ENCODE measurements at places on chromosomes 3 and 15.

DNA sequence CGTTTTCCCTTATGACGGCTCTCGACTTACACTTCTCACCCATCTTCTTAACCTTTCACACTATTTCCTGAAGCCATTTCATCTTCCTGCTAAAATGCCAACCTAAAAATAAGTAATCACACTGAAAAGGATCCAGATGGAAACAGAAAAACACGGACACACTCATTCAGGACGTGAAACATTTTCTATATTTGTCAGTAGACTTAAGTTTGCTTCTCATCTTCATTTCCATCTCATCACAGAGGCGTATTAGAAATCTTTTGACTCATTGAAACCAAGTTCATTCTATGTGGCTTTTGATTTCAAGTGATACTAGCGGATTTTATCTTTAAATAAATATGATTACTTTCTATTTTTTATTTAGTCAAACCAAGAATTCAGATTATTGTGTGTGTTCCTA lies 27.4 kb upstream of the DLG1 start:
- no peak for DNase-seq

- DNase-seq: no peak
These were observed 26.4 kb downstream of the LNP1 start for GRCh38 chr3:100427699-100428098.

- no peak for DNase-seq
These were observed 408.2 kb upstream of the CBLB start for GRCh38 chr3:106276755-106277612.

- DNase-seq: no peak
These were observed 97.7 kb upstream of the TBC1D5 start for GRCh38 chr3:17840126-17840525.

DNA sequence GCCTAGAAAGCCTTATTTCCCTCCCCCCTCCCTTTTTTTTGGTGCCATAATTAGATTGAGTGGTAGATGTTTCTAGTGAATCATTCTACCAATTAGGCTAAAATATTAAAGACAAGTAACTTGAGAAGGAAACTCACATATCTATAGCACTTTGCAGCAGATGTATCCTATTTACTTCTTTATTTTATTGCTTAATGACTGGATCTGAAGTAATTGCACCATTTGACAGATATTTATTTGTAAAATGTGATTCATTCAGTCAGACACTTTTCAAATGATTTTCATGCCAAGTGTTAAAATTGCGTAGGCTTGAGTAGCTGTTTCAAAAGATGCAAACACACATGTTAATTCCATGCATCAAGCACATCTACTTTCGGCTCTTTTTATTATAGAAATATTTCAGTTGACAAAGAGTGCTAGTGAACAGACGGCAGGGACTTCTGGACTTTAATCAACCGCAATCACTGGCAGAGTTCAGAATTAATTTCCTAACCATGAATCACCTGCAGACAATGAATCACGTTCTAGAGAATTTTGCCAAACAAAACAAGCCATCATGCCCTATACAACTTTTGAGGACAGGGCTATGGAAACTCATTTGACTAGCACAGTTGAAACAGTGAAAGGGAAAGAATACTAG lies 636.8 kb downstream of the MECOM start:
- no peak for DNase-seq

DNA sequence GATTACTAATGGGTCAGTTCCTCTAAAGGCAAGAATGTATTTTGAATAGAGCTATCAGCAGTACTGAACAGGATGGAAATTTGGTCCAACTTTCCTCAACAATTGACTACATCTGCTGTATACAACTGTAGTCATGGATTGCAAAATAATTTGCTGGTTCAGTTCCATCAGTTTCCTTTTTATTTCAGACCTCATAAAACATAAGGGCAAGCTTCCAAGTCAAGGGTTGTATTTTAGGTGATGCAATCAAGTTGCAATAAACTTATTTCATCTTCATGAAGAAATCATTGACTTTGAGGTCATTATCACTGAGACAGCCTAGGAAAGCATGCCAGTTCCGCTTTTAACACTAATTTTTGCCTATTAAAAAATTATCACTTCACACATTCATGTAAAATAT lies 90.4 kb upstream of the TSEN2 start:
- DNase-seq: no peak

- DNase-seq: no peak
These were observed 85.4 kb downstream of the TIGIT start for GRCh38 chr3:114379266-114379665.

DNA sequence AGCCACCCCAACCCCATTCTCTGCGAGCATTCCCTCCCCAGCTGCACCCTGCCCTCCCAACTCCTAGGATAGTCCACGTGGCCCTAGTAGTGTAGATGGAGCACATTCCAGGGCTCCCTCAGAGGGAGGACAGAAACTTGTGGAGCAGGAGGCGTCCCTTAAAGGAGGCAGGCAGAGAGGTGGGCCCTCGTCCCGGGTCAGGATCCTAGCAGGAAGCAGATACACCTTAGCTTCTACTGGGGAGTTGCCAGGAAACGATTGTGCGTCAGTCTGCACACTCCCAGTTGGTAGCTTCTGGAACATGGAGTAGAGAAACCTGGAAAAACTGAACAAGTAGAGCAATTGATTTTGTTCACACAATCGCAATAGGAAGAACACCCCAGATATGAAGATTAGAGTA lies 43.9 kb upstream of the KLHL25 start:
- DNase-seq: no peak

GRCh38 chr3:38721207-38721772 lies 71.8 kb upstream of the SCN5A start:
- DNase-seq: no peak

DNA sequence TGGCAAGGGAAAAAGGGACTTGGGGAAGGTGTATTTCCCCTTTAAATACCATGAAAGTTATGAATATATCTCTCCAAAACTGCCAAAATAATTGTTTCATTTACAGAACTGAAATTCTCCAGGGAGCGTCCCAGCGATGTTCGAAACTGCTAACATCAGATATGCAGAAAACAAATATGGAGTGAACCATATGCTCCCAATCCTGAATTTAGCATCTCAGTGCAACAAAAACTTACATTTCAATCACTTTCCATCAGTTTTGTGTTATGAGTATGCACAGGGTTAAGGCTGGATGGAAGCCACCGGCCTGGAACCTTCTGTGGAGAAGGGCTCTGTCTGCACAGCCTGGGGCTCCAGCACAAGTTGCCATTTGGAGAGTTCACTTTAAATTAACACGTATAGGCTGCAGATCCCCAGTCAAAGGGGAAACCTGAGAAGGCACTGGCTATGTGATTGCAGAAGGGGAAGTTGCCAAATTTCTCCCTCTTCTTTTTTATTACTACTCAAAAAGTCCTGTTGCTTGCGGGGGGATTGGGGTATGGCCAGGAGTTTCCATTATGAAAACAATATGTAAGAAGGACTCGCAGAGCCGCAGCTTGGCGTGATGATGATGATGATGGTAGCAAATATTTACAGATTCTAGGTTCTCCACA lies 56.9 kb upstream of the FOXP1 start:
- no peak for DNase-seq

DNA sequence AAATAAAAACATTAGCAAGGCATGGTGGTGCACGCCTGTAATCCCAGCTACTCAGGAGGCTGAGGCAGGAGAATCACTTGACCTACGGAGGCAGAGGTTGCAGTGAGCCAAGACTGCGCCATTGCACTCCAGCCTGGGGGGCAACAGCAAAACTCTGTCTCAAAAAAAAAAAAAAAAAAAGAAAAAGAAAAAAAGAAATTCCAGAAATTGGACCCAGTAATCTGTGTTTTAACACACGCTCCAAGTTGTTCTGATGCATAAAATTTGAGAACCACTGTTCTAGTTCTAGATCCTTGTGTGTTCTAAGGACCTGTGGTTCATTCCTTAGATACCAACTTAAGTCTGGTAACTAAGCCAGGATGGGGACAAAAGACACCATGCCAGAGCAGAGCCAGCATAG lies 2.6 kb downstream of the PARP6 start:
- DNase-seq: no peak

DNA sequence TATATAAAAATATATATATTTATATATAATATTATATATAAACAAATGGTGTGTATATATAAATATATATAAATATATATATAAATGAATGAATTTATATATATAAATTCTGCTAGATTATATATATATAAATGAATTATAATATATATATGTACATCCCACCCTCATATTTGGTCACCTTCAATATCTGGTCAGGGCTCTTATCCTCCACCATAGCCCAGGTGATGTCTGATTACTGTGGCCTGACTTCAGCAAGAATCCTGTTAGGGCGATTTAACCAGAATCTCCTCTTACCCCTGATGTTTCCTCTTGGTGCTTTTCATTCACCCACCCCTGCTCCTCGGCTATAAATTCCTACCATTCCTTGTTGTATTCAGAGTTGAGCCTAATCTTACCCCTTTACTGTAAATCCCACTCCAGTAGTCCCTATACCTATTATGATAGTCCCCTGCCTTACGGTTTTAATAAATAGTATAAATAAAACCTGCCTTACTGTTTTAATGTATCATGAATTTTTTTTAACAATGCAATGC lies 439.6 kb downstream of the PLOD2 start:
- DNase-seq: no peak

GRCh38 chr3:168156479-168156878 lies 60.8 kb upstream of the GOLIM4 start:
- no peak for DNase-seq

DNA sequence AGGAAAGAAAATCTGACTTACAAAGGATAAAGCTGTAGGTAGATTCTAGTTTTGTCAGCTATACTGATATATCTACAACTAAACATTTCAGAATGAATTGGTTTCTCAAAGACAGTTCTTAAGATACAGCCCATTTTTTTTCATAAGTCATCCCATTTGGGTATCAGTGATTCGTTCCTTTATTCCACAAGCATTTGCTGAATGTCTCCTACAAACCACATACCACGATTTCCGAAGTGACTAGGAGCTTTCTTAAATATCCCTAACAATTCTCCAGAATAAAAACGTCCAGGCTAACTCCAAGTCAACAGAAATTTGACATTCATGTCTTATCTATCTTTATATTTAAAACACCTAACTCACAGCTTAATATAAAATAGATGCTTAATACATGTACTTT lies 59.8 kb downstream of the TP53BP1 start:
- no peak for DNase-seq

GRCh38 chr3:79361748-79362378 lies 405.9 kb downstream of the ROBO1 start:
- DNase-seq: no peak

- no peak for DNase-seq
These were observed 17.5 kb upstream of the PPIB start for GRCh38 chr15:64180235-64180824.

GRCh38 chr3:36688815-36689214 lies 75.5 kb downstream of the DCLK3 start:
- DNase-seq: no peak

- DNase-seq: no peak
These were observed 74.2 kb downstream of the TM4SF4 start for GRCh38 chr3:149548669-149549065.

GRCh38 chr3:52006017-52006819 lies 10.5 kb upstream of the RPL29 start:
- no peak for DNase-seq

- no peak for DNase-seq
These were observed 74.0 kb downstream of the MOBP start for GRCh38 chr3:39541442-39541841.

GRCh38 chr3:28171962-28172361 lies 69.5 kb upstream of the CMC1 start:
- no peak for DNase-seq

GRCh38 chr3:76768912-76769311 lies 271.0 kb upstream of the ROBO2 start:
- no peak for DNase-seq

DNA sequence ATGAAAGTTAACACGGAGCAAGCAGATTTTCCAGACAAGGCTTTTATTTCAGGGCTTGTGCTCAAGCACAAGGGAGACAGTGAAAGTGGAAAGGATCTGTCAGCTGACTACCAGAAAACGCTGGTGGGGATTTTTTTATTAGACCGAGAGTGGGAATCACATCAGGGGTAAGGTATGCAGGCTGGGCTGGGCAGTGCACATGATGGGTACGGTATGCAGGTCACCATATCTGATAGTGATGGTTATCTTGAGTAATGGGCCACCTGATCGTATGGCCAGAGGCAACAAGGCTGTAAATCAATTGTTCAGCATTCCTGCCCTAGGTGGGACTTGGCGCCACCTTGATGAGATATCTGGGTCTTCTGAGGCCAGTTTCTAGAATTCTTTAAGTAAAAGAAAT lies 36.9 kb upstream of the PIAS1 start:
- DNase-seq: no peak

DNA sequence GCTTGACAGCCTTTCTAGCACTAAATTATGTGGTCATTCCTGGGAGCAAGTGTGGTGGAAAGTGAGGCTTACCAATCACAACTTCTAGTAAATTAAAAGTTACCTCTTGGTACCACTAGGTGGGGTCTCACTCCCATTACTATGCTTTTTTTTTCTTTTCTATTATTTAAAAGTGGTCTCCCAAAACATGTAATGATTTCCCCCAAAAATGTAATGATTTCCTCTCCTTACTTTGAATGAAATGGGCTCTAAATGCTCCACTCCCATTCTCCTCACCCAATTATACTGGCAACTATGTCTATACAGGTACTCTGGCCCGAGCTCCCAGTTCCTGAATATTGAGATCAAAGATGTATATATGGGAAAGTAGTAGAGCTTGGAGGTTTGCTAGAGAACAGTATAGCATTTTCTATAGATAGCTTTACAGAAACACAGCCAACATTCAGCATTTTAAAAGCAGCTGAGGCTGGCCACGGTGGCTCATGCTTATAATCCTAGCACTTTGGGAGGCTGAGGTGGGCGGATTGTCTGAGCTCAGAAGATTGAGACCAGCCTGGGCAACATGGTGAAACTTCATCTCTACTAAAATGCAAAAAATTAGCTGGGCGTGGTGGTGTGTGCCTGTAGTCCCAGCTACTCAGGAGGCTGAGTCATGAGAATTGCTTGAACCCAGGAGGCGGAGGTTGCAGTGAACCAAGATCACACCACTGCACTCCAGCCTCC lies 70.9 kb downstream of the DCUN1D1 start:
- DNase-seq: no peak

DNA sequence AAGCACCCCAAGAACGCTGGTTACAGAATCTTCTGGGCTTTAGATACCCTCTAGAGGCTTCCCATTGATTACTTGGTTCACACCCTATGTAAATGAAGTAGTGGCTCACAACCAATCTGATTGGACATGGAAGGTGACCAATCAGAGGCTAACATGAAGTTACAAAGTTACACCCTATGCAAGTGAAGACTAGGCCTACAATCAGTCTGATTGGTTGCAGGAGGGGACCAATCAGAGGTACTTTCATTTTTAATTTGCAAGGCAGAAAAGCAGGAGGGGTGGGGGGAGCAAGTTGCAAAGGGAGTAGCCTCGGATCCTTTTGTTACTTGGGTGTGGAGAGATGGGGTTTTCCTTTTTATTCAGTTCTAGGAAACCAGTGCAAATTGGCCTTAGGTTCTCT lies 11.1 kb upstream of the RTP2 start:
- no peak for DNase-seq

GRCh38 chr15:81293728-81294515 lies 30.0 kb downstream of the STARD5 start:
- peak; percentile 69 for DNase-seq

All from stimulated activated CD4-positive, alpha-beta T cell treated with anti-CD3 and anti-CD28 coated beads, Interleukin-1b, Interleukin-23, amount 100 ng/mL, for 4 hours (primary cell).